ENCODE measurements at places on chromosomes 7 and 10. TPM values are rescaled to one million over a fixed set of nuclear protein-coding genes. Genes with fewer than 3 reads are reported as not detected.

- peak; percentile 91 for DNase-seq
These were observed 290.7 kb downstream of the KLF6 start for GRCh38 chr10:3494131-3494837.

- DNase-seq: no peak
These were observed 8.4 kb downstream of the OLAH start for GRCh38 chr10:15052121-15052520.

Gene MYL10
- not detected for total RNA-seq

Gene LOXL4
- total RNA-seq: 1.2 TPM

Measured in M059J (cell line).